ENCODE measurements at places on chromosomes 6 and 20.

DNA sequence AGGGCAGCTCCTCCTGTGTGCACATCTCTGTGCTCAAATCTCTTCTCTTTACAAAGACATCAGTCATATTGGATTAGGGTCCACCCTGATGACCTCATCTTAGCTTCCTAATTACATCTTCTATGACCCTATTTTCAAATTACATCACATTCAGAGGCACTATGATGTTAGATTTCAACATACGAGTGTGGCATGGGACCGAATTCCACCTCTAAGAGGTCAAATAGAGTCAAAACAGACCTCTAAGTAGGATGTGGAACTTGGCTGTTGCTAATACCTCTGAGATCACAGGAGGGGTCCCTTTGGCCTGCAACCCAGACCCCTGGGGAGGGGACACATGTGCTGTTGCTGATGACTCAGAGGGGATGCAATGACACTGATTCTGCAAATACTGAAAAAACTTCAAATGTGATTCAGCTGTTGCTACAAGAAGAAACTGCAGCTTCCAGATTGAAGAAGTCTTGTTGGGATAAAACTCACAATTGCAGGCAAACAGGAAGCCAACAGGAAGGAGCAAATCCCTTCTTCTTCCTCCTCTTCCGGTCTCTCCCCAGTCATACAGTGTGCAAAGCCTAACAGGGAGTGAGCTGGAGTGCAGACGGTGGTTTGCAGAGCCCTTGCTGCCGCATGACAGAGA, 216.2 kb downstream of the MYLK4 start:
- DNase-seq = no peak

- DNase-seq = no peak
These were observed 24.9 kb downstream of the SESN1 start for GRCh38 chr6:109069746-109070145.

DNA sequence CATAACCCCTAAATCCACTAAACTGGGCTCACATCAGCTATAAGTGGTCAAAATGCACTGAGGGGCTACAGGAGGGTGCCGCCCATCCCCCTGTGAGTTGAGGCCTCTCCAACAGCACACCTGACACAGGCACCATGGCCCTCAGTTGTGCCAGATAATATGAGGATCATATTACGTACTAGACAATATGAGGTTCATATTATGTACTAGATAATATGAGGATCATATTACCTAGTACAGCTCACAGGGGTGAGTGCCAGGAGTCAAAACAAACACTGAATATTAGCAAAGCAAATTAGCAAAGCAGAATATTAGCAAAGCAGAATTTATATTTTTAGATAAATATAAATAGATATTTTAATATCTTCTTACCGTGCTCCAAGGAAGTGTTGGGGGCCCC, 35.3 kb downstream of the CD24 start:
- no peak for DNase-seq

GRCh38 chr6:167044696-167045095, 45.5 kb downstream of the CEP43 start:
- peak; percentile 60 for DNase-seq

DNA sequence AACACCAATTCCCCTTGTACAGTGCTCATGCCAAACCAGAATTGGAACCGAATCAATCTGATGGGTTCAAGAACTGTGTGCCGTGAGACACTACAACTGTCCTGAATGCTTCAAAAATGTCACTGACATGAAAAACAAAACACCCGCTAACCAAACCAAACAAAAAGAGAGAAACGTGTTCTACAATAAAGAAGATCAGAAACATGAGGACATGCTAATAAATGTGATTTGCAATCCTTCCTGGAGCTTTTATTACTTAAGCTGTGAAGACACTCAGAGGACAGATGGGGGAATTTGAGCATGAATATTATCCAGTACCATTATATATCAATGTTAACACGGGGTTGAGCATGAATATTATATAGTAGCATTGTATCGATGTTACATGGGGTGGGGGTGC, 72.2 kb upstream of the NFATC2 start:
- DNase-seq = no peak

DNA sequence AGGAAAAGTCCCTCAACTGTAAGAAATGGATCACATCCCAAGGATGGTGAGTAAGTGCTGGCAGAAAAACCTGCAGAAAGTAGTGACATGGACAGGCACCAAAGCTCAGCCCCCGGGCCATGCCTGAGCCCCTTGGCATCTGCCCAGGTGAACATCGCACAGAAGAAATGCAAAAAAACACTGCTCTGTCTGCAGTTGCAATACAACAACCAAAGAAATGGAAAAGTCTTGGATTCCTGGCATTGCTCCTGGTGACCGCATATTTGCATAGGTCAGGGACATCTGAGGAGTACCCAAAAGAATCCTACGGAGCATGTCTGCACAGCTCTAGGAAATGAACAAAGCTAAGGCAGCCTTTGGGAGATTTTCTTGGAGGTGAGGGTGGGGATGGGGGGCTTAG, 63.1 kb upstream of the PTPRT start:
- DNase-seq = no peak

GRCh38 chr6:82712389-82712788, 348.8 kb downstream of the TPBG start:
- DNase-seq = no peak

- DNase-seq = peak; percentile 72
These were observed 365.3 kb upstream of the PTCHD4 start for GRCh38 chr6:48476257-48476656.

GRCh38 chr6:139248911-139249310, 42.9 kb downstream of the TXLNB start:
- no peak for DNase-seq

DNA sequence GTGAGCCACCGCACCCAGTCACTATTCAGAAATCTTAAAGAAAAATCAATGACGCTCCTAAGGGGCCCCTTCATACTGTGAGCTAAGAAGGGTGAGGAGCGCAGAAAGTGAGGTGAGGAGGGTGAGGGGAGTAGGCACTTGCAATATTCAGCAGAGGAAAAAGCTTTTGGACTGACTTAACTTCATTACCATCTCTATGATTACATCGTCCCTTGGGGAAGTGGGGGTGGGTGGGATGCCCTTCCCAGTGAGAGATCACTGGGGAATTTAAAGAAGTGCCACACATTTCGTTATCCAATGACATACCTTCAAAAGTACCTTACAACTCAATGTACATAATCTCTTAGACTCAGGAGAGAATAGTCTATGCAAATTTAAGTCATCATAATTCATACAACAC, 46.5 kb downstream of the SMLR1 start:
- DNase-seq = no peak

DNA sequence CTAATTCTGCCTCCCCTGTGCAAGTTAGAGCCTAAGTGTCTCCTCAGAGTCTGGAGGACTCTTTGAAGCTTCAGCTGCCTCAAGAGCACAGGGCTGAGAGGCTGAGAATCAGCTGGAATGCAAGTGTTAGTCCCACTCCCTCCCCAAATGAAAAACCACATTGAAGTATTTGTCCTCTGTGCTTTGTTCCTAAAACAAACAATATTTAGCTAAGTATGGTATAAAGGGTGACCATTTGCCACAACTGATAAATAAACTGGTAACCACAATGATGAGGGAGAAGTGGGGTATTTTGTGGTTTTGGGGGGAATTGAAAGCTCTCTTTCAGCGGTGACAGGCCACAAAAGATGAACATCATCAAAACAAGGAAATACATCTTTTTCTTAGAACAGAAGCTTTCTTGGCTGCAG, 91.7 kb upstream of the HDDC2 start:
- DNase-seq = no peak

DNA sequence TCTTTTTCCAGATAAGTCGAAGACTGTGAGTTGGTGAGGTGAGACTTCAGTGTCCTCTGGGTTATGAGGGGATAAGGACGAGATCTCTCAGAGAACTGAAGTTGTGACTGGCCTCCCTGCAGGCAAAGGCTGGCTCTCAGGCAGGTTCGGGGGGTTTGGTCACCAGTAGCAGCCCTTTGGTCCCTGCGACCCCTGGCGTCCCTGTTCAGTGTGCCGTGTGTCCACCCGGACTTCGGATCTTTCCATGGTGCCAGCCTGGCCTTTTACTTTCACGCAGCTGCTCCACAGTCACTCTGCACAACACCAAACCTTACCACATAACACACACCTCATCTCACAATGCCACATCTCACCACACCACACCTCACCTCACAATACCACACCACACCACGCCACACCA, 131.9 kb downstream of the ERMARD start:
- peak; percentile 13 for DNase-seq

GRCh38 chr20:20237093-20237959, 130.6 kb upstream of the INSM1 start:
- DNase-seq = peak; percentile 82

DNA sequence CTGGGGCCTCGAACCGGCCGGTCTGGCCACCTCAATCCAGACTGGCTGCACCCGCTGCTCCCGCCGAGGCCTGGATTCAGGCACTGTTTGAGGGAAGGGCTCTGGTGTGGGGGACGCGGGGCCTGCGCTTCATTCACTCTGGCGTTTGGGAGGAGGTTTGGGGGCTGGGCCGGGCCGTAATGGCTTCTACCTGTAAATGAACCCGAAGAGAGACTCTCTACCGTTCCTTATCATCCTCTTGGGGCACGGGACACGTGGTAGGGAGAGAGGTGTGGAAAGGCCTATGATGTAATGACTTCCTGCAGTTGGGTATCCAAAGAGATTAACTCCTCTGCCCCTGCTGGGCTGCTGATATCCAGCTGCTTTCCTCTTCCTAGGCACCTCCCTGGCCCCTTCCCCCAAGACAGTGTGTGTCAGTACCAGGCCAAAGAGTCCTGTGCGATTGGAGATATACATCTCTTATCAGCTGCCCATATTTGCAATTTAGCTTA, 1.8 kb downstream of the FOXO3 start:
- peak; percentile 95 for DNase-seq

GRCh38 chr20:50213531-50214106, 23.0 kb downstream of the CEBPB start:
- peak; percentile 45 for DNase-seq

DNA sequence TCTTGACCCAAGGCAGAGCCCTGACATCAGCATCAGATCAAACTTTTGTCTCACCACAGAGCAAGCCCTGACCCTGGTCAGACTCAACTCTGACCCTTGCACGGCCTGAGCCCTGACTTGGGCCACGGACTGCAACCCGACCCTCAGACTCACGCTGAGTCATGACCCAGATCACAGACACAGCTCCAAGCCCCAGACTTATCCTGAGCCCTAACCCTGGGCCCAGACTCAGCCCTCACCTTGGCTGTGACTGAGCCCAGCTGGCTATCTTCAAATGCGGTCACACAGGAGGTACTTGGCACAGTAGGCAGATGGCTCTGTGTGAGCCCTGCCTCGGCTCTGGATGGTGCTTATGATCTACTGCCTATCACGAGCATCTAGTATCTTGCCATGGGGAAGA, 602.3 kb downstream of the PTPRT start:
- peak; percentile 55 for DNase-seq

- no peak for DNase-seq
These were observed 168.8 kb downstream of the CD24 start for GRCh38 chr6:106805771-106806170.

DNA sequence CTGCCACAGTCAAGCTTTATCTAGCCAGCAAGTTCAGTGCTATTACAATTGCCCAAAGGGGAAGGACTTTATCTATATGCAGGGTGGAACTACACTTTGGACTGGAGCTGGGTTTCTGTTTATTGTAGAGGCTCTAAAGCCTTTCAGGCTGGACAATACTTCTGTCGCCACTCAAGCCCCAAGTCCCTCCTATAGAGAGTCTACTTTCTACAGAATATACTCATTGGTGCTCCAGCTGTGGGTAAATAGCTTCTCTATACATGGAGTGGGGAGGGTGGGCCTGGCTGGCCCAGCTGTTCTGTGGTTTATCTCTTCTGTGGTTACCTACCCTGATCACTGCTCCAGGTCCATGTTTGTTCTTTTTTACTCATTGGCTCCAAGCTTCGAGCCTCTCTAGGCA, 151.8 kb upstream of the MYLIP start:
- DNase-seq = no peak

- DNase-seq = no peak
These were observed 161.8 kb downstream of the LRFN2 start for GRCh38 chr6:40425192-40425919.

DNA sequence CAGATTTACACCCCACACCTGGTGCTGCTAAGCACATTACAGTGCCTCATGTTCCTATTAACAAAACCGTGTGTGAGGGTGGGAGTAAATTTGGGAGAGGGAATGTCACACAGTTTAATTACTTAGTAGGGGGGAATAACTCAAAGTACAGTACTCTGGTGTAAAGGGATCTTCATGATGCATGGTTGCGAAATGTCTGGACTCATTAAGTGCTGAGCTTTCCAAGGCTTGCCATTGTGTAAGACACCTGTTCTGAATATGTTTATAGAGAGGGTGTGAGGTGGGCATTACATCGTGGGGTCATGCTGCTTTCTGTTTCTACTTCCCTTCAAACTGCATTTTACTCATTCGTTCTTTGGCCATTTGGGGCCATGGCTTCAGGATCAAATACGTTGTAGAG, 181.2 kb downstream of the ADGRG6 start:
- no peak for DNase-seq

- DNase-seq = no peak
These were observed 9.7 kb upstream of the GPSM3 start for GRCh38 chr6:32202186-32202585.

DNA sequence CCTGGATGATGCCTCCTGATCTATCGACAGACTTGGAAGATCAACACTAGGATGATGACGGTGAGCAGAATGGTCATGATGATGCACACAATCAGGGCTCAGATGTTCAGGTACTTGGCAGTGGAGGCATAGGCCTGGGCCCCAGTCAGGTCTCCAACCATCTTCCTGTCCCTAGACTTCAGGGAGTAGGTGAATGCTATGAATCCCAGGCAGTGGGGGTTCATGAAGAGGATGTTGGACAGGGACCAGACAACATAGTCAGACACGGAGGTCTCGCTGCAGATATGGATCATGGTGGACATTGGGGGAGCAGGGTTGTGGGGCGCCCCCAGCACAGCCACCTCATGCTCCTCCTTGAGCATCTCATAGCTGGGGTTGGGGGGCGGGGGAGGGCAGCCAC, 27.5 kb downstream of the HLA-F start:
- DNase-seq = no peak

GRCh38 chr6:83221889-83222479, 28.8 kb downstream of the RWDD2A start:
- DNase-seq = no peak

DNA sequence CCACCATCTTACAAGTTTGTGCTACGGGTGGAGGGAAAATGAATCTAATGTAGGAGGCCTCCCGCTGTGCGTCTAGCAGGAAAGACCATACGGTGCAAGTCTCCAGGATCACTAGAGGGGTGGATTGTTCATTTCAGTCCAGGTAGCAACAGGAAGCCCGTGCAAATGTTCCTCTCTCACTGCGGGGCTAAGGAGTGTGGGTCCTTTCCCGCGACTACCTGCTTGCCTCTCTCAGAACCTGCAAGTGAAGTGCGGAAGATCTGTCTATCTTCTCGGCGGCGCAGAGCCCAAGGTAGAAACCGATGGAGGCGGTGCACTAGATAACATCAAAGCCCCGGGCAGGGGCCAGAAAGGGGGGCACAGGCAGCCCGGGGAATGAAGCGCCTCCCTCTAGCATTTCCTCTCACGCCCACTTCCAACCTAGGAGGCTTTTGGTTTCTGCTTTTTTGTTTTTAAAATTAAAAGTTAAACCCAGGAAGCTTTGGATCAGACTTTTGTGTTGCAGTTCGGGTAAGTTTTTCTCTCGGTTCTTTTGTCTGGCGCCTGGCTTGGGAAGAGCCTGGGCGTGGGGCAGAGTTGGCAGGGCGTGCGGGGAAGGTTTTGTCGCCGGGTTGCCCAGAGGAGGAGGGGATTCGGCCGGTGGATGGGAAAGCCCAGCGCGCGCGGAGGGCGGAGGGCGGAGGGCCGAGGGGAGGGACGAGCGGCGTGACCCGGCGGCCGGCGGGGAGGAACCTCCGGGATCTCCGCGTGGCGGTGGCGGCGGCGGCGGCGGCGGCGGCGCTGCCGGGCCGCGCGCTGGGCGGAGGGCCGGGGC, 3.5 kb upstream of the HIVEP1 start:
- DNase-seq = peak; percentile 91

All from endodermal cell (in vitro differentiated cells).